ENCODE measurements at places on chromosomes 4 and X.

DNA sequence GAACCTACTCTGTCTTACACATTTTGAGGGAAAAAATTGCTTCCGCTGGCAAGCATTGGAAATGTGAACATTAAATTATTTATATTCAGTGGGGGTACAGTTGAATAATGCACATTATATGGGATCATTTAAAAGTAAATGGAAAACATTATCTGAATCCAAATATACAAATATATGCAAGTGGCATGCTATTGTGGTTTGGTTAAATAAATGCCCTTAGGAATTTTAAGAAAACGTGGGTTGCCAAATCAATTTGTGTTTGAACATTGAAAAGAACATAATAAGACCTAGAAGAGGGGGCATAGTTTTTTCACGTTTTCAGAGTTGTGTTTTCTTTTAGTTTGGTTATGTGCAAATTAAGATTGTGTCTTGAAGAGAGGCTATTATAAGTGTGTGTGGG lies 230.5 kb upstream of the PRKX start:
- no peak for DNase-seq

GRCh38 chr4:7843831-7844593 lies 95.6 kb downstream of the AFAP1 start:
- DNase-seq, result no peak

- no peak for DNase-seq
Measured at GRCh38 chr4:130591091-130591490, 1495.1 kb downstream of the C4orf33 start.

- DNase-seq, result no peak
Measured at GRCh38 chr4:80073473-80074008, 512 bp upstream of the ANTXR2 start.

DNA sequence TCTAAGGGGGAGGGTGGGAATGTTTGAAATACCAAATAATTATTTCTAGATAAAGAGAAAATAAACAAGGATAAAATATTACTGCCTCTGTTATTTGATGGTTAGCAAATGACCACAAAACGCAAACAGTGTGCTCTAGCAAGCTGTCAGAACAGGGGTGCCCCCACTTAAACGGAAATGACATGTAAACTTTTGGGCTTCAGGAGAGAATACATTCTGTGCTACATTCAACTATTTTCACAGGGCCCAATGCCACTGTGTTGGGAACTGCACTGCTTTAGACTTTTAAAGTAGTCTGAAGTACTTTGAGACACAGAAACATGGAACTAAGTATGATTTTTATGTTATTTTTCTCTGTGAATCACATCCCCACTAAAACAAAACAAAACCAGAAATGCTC lies 14.1 kb downstream of the CD40LG start:
- no peak for DNase-seq

DNA sequence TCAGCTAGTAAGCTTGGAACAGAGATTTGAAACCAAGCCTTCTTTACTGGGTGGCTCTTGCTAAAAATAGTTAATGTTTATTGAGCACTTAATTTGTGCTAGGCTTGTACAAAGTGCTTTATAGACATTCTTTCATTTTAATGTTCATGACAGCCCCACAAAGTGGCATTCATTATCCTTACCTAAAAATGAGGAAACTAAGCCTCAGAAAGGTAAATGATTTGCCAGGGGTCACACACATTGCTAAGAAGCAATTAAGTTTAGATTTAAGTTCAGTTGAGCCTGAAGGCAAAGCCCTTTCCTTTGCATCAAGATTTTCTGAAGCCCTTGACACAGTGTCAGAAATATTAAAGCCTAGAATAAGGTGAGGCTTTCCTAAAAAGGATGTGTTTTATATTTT lies 327.5 kb upstream of the FGF13 start:
- no peak for DNase-seq

- no peak for DNase-seq
Measured at GRCh38 chr4:162457071-162457865, 293.5 kb upstream of the FSTL5 start.

DNA sequence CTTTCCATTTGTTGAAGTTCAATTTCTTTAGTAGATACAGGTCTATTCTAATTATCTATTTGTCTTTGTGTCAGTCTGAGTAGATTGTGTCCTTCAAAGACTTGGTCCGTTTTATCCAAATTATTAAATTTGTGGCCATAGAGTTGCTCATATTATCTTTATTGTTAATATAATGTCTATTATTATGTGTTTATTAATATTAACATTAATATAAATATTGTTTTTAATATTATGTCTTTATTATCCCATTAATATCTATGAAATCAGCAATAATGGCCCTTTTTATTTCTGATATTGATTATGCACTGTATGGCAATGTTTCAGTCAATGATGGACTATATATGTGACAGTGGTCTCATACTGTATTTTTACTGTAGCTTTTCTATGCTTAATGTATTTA lies 2067.3 kb upstream of the AGA start:
- DNase-seq, result no peak

- no peak for DNase-seq
Measured at GRCh38 chr4:27048429-27049238, 188.0 kb downstream of the STIM2 start.

DNA sequence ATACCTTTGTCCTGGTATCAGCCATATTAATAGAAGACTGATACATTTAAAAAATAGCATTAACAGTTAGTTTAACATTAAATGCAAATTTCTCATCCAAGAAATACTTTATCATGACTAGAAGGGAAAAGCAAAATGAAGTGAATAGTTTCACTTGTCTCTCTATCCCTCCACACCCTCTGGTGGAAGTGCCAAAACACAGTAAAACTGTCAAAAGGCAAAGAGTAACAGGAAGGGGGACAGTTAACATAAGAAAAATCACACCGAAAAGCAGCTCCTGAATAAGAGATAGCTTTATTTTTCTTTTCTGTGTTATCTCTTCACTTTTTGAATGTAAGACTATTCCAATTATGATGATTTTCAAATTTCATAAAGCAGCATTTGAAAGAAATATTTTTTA lies 187.2 kb downstream of the FBXW7 start:
- no peak for DNase-seq

- DNase-seq, result no peak
Measured at GRCh38 chrX:118108304-118108703, 8.3 kb downstream of the KLHL13 start.

DNA sequence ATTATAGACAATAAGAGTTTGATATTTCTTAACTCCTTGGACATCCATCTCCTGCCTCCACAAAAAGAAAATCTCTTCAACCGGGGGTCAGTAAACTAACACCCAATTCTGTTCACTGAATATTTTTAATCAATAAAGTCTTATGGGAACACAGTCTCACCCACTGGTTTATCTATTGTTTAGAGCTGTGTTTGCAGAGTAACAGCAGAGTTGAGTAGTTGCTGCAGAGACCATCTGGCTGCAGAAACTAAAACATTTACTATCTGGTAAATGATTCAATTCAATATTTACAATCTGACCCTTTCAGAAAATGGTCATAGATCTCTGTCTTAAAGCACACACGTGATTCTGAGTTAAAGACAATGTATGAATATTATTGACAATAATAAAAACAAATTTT lies 94.0 kb downstream of the TMA16 start:
- DNase-seq, result no peak

- DNase-seq, result no peak
Measured at GRCh38 chrX:72080800-72081199, 50.9 kb downstream of the RTL5 start.

- DNase-seq, result no peak
Measured at GRCh38 chrX:5648941-5649568, 579.6 kb downstream of the NLGN4X start.

DNA sequence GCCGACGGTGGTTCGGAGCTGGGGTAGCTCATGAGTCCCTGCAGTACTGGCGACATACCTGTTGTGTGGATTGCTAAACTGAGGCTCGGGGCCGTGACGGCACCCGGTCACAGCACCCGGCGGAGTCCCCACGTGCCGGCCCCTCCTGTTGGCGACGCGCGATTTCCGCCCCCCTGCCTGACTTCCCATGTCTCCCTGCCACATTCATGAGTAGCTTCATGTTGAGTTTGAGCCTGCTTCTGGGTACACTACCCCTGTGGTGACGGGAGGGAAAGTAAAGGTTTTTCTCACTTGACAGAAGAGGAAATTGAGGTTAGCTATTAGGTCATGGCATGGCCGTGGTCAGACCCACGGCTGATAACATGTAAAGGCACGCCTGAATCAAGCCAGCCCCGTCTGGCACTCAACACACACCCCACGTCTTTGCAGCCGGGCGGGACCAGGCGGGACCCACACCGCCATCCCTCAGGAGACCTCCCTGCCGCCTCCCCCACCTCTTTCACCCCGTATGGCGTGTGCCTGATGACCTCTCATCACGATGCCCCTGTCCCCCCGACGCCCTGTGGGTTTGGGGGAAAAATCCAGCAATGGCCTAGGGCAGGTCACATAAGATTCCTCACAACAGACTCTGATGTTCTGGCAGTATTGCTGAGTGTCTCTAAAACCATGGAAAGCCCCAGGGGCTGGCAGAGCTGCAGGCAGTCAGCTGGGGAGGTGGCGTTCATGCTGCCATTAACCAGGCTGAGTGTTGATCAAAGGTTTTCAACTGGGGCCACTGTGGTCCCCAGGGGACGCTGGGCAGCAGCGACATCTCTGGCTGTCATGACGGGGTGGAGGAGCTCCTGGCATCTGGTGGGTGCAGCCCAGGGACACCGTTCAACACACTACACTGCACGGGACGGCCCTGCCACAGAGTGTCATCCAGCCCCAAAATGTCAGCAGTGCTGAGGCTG lies 29.2 kb downstream of the P2RY8 start:
- DNase-seq, result no peak

- no peak for DNase-seq
Measured at GRCh38 chr4:1012034-1012739, 761 bp downstream of the FGFRL1 start.

- no peak for DNase-seq
Measured at GRCh38 chr4:10750714-10751113, 66.1 kb upstream of the CLNK start.

DNA sequence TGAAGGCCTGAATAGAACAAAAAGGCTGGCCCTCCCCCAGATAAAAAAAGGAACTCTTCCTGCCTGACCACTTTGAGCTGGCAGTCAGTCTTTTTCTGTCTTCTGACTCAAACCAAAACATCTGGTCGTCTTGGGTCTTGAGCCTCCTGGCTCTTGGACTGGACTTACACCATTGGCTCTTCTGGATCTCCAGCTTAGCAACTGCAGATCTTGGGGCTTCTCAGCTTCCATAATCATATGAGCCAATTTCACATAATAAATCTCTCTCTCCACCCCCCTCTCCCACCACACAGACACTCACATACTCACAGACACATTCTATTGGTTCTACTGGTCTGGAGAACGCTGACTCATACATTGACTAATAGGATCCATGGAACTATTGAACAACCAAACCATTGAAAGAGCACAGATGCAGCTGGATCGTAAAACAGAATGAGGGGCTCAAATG lies 15.6 kb upstream of the CWH43 start:
- no peak for DNase-seq

DNA sequence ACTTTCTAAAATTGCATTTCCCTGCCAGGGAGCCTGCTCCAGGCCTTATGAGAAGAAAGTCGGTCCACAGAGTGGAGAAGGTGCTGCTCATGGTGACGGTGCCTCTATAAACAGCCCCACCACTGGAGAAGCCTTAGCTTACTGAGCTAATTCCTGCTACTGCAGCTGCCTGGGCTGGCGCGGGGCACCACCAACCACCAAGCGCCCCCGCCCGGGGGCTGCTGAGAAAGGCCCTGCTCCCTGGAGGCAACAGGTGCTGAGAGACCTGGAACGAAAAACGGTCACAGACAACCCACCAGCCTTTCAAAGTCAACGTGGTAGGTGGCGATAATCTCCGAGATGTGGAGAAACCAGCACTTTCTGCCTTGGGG lies 2.9 kb downstream of the HCFC1 start:
- no peak for DNase-seq

DNA sequence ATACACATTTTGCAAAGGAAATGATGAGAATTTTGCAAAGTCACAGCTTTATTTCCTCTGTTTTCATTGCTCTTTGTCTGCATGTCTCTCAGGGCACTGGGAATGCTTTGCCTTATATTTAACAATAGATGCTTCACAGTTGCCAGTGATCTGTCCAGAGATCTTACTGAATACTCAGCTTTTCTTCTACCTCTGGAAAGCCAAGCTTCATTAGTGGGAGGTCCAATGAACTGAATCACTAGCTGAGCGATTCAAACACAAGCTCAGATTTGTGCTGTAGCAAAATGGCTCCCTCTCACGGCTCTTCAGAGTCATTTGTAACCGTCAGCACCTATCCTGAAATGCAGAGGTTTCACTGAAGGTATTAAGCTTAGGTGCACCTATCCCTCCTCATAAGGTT lies 138.9 kb downstream of the DCLK2 start:
- no peak for DNase-seq

DNA sequence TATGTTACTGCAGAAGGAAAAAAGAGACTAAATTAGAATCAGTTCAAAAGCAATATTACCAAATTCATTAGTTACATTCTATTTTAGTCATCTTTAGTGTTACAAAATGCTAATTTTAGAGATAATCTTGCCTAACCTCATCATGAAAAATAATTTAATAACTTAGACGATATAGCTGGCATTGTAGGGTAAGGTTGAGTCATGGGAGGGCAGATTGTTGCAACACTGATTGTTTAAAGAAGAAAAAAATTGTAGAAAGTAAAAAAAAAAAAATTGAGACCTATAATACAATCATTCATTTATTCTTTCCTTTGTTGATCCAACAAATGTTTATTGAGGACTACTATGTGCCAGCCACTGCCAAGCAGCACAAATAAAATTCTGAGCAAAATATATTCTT lies 330.9 kb downstream of the GBA3 start:
- DNase-seq, result no peak

GRCh38 chrX:115372152-115372551 lies 82.6 kb downstream of the LUZP4 start:
- DNase-seq, result no peak

DNA sequence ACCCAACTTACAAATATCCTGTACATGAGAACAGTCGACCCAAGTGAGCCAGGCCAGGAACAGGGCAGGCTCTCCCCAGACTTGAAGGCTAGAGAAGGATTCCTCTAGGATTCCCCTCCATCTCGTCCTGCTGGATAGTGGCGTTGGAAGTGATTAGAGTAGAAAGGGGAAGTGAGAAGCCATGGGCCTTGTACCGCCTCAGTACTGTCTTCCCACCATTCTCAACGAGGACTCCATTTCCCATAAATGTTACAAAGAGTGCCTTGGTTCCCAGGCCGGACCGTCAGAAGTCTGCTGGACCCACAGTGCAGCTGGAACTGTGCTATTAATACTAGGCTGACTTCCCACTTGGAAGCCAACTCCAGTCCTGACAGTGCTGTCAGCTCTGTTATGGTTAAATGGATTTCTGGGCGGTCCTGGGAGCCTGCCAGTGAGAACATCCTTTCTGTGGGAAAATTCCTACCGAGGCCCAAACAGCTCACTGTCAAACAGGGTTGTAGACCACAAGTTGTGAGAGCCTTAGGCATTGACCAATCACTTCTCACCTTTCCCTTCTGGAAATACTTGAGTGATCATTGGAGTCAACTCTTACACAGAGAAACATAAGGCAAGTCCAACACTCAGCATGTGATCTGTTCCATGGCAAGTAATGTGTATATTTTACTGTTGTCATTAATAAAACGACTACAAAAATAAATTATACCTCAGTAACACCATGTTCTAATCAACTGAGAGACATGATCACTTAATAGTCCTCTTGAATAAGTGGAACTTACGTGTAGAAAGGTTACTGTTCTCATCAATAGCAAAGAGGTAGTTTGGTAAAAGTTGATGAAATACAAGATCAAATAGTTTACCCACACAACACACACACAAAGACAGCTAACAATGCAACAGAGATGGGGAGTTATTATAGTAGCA lies 58.4 kb downstream of the AMELX start:
- DNase-seq, result no peak

GRCh38 chrX:9566150-9566621 lies 101.3 kb downstream of the TBL1X start:
- no peak for DNase-seq
